Kidney (tissue), 22 donors: ENCODE measurements at places on chromosomes 4 and X. TPM values are rescaled to one million over a fixed set of nuclear protein-coding genes. Genes with fewer than 3 reads are reported as not detected.
A peak's percentile ranks its signal among the peaks of the same experiment; 100 is the strongest.

Gene PRR32
- total RNA-seq = not detected

Gene CDX4
- total RNA-seq = not detected

Gene SPIN4
- total RNA-seq = 4.2 TPM

- DNase-seq = no peak
These were observed 63.1 kb downstream of the DIPK2B start for GRCh38 chrX:45137531-45137930.

DNA sequence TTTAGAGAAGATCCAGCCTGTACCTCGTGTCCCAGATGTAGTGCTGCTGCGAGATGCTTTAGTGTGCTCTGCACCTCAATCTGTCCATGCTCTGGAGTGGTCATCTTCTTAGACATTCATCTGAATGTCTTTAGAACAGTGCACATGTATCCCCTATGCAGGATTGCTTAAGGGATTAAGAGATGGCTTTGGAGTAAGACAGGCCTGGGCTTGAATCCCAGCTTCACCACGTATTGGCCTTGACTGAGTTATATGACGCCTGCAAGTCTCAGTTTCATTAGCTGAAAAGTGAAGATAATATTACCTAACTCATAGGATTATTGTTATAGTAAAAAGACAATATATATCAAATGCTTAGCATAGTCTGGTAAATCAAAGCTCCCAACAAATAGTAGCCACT is 98.3 kb downstream of the NFKB1 start:
- no peak for DNase-seq

- no peak for DNase-seq
These were observed 102.5 kb downstream of the POLA1 start for GRCh38 chrX:24796204-24796603.

- DNase-seq = peak; percentile 42
These were observed 32.7 kb upstream of the AMBN start for GRCh38 chr4:70559211-70559830.

DNA sequence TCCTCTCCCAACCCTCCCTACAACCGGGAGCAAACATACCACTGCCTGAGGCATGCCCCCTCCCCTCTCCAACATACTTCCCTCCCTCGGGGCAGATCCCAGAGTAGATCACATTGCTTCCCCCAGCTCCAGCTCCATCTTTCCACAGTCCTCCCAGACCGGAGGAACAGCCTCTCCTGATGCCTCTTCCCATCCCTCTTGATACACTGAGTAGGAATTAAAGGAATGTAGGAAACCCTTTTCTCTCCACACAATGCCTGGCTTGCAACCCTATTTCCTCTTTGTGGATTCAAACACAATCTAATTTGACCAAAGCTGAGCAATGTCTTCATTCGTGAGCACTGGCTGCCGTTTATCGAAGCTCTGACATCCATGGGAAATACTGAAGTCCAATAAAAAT is 339.8 kb downstream of the BCOR start:
- DNase-seq = no peak

DNA sequence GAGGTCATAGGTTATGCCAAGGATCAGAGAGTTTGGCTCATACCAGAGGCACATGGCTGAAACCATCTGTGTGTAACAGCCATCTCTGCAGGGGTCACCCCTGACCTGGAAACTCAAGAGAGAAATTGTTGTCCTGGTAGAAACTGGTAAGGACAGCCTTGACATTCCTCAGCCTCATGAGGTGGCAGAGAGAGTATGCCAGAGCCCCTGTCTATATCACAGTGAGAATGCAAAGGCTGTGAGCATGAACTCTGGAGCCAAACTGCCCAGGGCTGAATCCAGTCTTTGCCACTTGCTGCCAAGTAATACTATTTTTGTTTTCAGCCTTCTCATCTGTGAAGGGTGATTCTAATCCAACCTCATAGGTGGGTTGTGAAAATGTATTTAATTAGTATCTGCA is 37.1 kb upstream of the CCDC149 start:
- no peak for DNase-seq

DNA sequence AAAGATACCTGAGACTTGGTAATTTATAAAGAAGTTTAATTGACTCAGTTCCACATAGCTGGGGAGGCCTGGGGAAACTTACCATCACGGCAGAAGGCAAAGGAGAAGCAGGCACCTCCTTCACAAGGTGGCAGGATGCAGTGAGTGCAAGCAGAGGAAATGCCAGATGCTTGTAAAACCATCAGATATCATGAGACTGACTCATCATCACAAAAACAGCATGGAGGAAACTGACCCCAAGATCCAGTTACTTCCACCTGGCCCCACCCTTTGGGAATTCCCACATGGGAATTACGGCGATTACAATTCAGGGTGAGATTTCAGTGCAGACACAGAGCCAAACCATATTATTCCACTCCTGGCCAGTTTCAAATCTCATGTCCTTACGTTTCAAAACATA is 514.7 kb upstream of the SPANXN1 start:
- DNase-seq = no peak

DNA sequence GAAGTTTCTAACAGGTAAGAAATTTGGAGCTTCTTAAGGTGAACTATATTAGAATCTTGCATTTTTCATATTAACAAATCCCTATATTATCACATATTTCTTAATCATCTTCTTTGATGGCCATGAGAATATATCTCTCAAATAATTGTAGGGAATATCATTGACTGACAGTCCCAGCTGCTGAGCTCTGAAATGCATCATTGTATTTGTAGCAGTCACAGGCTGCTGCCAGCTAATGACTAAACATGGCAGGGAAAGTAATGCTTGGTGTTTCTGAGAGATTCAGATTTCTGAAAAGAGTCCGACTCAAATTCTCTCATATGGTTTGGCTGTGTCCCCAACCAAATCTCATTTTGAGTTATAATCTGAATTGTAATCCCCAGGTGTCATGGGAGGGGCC is 171.9 kb downstream of the TRAM1L1 start:
- no peak for DNase-seq

GRCh38 chrX:80578517-80579105 is 158.4 kb downstream of the TENT5D start:
- peak; percentile 34 for DNase-seq

- DNase-seq = no peak
These were observed 59.5 kb downstream of the DDX60 start for GRCh38 chr4:168259096-168259495.
